ENCODE measurements at places on chromosomes 2 and 18.
A peak's percentile ranks its signal among the peaks of the same experiment; 100 is the strongest.

- no peak for DNase-seq
These were observed 76.8 kb downstream of the LYPD1 start for GRCh38 chr2:132593171-132593570.

DNA sequence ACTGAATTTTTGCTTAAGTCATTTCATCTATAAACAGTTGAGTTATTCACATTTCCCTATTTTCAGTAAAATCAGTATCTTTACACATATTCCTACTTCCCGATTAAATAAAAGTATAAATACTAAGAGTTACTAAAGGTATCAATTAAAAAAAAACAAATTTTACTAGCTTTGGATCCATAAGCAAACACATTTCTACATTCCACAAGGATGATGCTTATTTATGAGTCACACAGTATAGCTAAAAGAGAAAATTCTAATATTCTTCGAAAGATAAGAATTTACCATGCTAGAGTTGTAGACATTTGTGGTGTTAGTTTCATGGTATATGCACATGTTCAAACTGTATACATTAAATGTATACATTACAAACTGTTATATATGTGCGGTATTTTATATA is 23.7 kb downstream of the PGAP1 start:
- no peak for DNase-seq

- DNase-seq, result no peak
These were observed 6.2 kb upstream of the INPP4A start for GRCh38 chr2:98438190-98439133.

- DNase-seq, result no peak
These were observed 26.4 kb downstream of the ELP2 start for GRCh38 chr18:36155851-36156757.

- DNase-seq, result peak; percentile 86
These were observed 172.9 kb upstream of the SETBP1 start for GRCh38 chr18:44507729-44508325.

- DNase-seq, result no peak
These were observed 13.0 kb downstream of the PTMA start for GRCh38 chr2:231720987-231721966.

DNA sequence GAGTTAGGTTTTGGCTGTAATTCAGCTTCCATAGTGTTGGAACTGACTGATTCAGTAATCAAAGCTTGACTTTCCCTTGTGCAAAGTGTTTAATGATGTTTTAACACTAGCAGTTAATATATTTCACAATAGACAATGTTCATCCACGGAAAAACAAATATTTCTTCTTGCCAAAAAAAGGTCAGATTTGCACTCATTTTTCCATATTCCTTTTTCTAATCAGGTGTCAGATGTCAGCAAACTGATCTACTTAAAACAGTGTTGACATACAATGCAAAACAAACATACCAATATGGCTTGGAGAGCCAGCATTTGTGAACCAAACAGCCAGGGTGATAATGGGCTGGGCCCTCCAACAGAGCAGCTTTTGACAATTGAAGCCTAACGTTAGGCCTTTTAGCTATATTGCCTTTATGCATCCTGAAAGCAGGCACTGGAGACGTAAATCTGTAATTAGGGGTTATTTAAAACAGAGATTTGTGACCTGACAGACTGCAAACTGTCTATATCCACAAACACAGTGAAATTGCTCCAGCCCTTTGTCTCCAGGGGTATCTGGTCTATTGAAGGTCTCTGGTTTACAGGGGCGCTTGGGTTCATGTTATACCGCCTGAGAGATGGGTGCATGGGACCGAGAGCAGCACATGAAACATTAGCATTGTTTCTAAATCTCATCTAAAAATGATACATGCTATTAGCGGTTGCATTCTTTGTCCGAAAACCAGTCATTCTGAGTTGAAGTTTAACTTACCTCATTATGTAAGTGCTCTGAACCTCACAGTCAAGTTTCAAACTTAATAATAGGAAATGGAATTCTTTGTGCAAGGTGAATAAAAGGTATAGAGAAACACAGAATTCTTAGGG is 7.1 kb upstream of the CDCA7 start:
- DNase-seq, result no peak

GRCh38 chr2:100844514-100844913 is 24.6 kb downstream of the NPAS2 start:
- no peak for DNase-seq

GRCh38 chr2:152335726-152336118 is 748 bp downstream of the FMNL2 start:
- no peak for DNase-seq

All from CD14-positive monocyte (primary cell).